ENCODE measurements at places on chromosomes 4 and X.

DNA sequence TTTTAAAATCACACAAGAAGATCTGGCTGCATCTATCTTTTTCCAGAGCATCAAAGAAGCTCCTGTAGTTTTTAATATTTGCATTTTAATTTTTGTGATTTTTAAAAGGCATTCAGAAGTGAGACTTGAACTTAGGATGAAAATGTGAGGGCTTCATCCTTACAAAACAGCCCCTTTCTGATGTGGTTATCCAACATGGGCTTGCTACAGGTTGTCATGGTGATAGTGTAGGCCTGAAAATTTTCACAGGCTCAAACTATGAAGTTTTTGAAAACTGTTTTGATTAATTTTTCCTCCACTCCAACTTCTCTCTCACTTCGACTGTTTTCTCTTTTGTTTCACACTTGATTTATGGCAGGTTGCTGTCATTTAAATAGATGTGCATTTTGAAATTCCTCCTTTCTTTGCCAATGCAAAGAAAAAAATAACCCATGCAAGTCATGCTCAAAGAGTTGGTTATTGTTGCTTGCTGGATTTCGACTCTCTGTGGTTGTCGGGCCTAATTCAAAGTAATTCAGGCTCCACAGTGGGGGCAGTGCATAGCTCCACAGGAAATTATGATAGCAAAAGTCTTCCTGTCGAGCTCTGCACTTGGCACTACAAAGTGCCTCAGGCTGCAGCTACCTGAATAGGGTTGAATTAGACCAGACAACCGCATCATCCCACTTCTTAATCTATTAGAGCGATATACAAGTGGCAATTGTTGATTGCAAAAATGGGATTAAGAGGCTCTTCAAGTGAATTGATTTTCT is 201.0 kb upstream of the GPR101 start:
- DNase-seq: no peak

- DNase-seq: no peak
Measured at GRCh38 chr4:169361756-169362155, 91.0 kb upstream of the SH3RF1 start.

GRCh38 chrX:151085207-151085606 is 91.2 kb upstream of the GPR50 start:
- DNase-seq: no peak

DNA sequence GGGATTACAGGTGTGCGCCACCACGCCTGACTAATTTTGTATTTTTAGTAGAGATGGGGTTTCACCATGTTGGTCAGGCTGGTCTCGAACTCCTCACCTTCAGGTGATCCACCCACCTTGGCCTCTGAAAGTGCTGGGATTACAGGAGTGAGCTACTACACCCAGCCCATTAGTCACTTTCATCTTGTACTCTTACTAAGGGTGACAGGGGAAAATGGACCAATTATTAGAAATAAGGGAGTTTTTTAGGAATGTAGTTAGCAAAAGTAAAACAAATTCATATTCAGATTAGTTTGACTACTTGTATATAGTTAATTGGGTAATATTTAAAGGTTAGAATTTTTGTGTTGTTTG is 26.1 kb downstream of the SMARCA5 start:
- DNase-seq: no peak

DNA sequence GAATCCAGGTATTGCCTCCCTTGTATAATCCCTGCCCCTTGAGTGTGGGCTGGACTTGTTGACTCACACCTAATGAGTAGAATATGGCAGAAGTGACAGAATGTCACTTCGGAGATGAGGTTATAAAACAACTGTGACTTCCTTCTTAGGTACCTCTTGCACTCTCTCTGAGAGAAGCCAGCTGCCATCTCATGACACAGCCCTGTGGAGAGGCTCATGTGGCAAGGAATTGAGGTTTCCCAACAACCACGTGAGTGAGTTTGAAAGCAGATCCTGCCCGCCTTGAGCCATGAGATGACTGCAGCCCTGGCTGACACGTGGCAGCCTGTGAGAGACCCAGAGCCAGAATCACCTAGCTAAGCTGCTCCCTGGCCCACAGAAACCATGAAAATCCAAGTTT is 13.5 kb downstream of the ASB11 start:
- peak; percentile 23 for DNase-seq

DNA sequence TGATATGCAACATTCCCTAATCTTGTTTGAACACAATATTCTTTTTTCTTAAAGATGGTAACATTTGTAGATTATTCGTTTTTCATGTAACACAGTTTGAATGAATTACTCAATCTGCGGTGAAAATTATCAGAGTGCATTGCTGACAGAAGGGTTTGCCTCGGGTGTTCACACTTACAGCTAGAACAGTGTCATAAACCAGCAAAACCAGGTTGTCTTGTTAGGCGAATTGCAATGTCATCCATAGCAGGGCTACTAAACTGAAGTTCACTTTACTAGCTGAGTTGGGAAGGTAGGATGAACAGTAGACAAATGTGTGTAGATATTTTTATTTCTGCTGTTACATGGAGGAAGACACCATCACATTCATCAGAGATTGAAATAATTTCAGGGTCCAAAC is 98.9 kb downstream of the SLC39A8 start:
- DNase-seq: no peak

GRCh38 chr4:39319676-39320075 is 46.5 kb downstream of the RFC1 start:
- DNase-seq: no peak

GRCh38 chr4:8819473-8820177 is 52.0 kb downstream of the HMX1 start:
- no peak for DNase-seq

GRCh38 chr4:79404666-79405065 is 3.4 kb downstream of the GK2 start:
- DNase-seq: no peak

- peak; percentile 27 for DNase-seq
Measured at GRCh38 chr4:186067757-186068385, 1.1 kb upstream of the TLR3 start.

DNA sequence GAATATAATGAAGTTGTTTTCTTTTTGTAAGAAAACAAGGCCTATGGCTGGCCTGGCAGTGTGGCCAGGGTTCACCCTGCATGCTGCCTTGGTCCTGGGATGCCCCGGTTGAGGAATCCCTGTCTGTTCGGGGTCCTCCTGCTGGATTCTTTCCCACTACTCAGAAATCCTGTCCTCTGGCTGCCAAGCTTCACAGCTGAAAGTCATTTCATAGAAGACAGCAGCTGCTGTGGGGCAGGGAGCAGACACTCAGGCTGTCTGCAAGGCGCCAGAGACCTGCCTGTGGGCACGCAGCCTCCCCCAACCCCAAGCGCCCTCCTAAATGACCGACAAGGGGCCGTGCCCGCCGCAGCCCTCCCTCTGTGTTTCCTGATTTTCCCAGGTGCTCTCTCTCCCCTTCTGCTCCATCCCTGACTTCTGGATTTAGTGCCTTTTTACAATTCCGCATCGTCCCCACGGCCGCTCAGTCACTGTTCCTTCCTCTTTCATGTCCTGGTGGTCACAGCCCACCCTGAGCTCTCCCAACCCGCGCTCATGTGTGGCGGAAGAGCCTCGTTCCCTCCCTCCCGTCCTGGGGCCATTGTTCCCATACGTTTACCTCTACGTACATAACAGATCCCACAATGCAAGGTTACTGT is 27.5 kb downstream of the ZFYVE28 start:
- DNase-seq: no peak

DNA sequence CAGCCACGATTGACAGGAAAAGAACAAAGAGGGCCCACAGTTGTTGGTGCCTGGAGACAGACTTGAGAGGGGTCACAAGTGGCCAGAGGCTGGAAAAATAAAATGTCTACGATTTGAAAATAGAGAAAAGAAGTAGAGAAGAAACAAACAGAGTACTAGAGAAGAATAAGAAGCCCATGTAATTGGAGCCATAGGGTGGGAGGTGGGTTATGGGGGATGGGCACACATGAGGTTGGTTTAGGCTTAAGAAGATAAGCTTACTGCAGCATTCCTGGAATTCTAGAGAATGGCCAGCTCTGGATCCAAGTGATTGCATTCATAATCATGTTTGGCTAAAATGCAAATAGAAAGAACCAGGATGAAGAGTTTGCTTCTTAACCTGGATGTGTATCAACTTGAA is 210.7 kb downstream of the MAML3 start:
- DNase-seq: no peak

GRCh38 chrX:148043271-148043855 is 62.2 kb downstream of the FMR1NB start:
- no peak for DNase-seq

DNA sequence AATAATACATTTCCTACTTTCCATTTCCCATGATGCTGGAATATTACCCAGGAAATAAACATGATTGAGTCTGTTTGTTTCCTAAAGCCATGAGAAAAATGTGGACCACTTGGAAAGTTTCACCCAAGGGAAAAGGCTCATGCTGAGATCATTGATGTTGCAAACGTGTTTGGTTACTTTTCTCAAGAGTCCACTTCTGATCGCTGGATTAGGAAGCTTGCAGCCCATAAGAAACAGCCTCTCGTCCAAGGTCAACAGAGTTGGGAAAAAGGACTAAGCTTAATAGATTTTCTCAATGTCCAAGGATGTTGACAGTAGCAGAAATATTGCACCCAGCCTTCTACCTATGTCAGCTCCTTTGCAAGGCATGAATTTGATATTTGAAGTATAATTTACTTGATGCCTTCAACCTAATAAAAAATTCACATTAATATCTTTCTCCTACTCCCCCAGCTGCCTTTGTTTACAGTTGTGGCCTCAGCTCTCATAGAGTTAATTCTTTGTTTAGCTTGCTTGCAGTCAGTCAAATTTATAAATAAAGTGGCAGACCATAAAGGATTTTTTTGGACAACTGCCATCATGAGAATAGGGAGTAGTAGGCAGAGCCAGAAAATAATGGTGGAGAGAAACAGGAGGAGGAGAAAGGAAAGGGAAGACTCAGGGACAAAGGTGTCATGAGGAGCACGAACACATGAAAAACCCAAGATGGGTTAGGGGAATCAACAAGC is 65.6 kb upstream of the BLTP1 start:
- no peak for DNase-seq

GRCh38 chr4:131427000-131427399 is 1722.1 kb upstream of the PCDH10 start:
- DNase-seq: no peak

- DNase-seq: no peak
Measured at GRCh38 chr4:99574530-99575324, at the start of gene MTTP. MTTP (plus strand) TSS chr4:99574824; CDS start chr4:99574910, 86 bp downstream.

DNA sequence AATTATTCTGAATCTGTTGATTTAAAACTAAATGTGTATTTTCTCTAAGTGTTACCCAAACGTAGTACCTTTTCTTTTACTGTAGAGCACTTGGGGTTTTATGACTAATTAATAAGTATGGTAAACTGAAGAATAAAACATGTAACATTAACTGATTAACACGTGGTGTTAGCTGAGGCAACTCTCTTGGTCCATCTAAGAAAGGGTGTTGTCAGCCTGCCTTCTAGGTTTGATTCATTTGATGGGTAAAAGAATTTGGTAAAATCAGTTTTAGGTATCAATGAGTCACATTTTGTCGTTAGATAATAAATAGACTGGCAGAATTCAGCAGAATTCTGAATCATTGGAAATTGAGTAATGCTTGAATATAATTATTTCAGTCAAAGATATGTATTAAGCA is 99.7 kb downstream of the AFF1 start:
- DNase-seq: no peak

DNA sequence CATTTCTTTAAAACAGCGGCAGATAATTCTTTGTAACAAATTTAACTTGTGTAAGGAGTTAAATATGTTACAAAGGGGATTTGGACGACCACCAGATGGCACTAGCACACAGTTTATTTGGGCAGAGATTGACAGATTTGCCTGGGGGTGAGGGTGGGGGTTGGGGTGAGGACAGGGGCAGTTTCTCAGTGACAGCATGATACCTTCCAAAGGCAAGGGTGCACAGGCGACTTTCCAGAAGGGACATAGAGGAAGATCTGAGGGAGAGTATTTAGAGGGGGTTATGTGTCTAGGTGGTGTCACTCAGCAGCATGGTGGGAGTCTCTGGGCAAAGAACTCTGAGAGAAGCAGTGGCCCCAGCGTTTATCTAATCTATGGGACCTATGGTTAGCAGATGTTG is 9.6 kb upstream of the TMA16 start:
- DNase-seq: peak; percentile 29

- no peak for DNase-seq
Measured at GRCh38 chr4:146288193-146288592, 73.9 kb downstream of the REELD1 start.

- DNase-seq: no peak
Measured at GRCh38 chrX:37995428-37995827, 10.9 kb upstream of the SYTL5 start.

- no peak for DNase-seq
Measured at GRCh38 chr4:42655269-42655637, 1.7 kb downstream of the ATP8A1 start.

- DNase-seq: no peak
Measured at GRCh38 chr4:175405961-175406360, 406.1 kb downstream of the GPM6A start.

- no peak for DNase-seq
Measured at GRCh38 chr4:77911842-77912450, 49.3 kb downstream of the MRPL1 start.

DNA sequence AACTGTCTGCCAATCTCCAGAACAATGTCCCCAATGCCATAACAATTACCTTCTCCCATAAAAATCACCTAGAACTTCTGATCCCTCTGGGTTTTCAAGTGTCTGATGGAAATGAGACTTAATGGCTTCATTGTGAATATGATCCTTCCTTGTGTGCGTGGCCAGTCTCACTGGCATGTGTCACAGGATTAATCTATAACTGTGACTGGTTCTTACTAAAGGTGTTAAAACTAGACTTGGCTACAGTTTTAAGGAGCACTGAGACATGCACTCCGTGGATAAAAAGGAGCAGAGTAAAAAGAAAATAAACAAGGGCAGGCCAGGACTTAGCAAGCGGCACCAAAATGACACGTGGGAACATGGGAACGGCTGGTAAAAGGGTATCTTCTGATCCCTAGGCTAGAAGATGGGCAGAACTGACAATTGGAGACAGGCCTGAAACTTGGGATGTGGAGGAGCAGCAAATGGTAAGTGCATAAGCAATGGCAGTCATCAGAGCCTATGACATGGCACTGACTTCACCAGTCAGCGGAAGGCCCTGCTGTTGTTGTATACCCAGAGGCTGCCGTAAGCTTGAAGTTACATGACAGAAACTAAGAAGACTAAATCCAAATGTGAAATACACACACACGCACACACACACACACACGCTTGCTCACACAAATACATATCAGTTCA is 256.6 kb upstream of the NOCT start:
- no peak for DNase-seq

GRCh38 chr4:139015948-139016471 is 429 bp downstream of the NOCT start:
- DNase-seq: peak; percentile 17
